ENCODE measurements at places on chromosomes 2 and 18.

DNA sequence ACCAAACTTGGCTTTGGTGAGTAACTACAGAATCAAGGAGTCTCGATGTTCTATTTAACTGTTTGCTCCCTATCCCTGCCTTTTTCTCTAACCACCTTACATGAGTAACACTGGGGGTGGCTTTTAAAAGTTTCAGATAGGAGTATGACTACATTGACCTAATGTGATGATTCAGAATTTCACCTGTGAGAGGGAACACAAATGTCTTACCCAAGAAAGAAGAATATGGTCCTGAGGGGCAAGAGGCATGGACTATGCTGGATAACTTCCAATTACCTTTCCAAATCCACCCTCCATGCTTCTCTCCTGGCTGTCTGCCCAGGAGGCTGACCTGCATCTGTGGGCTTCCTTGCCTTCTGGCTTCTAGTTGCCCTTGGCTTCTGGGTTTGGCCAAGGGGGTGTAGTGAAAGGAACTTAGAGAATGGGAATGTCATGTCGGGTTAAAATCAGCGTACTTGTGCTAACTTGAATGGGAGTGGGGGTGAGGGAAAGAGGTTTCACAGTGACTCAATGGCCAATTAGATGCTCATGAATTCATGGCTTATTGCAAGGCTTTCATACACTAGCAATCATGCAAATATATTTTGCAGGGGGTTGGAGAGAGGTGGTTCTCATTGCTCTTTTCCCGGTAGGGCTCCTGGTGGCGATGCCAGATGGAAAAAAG, 5.3 kb upstream of the IL36G start:
- no peak for DNase-seq

DNA sequence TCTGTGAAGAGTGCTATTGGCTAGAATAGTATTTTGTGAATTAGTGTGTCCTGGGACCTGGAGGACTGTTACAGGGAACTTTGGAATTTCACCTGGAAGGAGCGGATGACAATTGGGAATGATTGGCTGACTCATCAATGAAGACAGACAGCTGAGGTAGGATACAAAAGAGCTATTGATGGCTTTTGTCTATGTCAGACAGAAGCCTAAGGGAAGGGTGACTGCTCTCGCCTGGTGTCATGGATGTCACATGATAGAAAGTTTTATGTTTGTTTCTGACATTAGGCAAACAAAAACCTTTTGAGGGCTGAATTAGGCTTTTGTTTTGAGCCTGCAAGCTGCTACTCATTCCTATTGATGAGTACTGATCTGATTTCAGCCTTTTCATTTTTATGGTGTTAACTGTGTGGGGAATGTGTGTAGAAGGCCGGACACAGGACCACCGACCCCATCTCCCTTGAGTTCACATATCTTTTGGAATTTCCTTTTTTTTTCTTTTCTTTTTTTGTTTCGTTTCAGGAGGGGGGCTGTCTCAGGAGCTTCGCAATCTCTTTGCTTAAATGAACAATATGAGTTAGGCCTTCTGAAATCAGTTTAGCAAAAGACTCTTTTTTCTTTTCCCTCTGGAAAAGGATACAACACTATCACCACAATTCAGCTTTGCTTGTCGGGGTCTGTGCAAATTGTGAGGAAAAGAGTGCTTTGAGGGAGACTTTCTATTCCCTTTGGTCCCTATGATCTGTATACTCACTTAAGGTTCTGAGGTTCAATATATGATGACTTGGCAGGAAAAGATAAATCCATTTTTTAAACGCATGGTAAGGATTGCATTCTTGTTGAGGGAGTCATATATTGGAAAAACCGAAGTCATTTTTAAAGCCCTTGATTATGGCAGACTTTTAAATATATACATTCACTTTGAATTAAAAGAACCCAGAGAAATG, 207.9 kb upstream of the FIGN start:
- no peak for DNase-seq

GRCh38 chr2:6445156-6445555, 420.6 kb downstream of the CMPK2 start:
- no peak for DNase-seq

GRCh38 chr18:41134426-41134825, 820.6 kb upstream of the PIK3C3 start:
- no peak for DNase-seq

DNA sequence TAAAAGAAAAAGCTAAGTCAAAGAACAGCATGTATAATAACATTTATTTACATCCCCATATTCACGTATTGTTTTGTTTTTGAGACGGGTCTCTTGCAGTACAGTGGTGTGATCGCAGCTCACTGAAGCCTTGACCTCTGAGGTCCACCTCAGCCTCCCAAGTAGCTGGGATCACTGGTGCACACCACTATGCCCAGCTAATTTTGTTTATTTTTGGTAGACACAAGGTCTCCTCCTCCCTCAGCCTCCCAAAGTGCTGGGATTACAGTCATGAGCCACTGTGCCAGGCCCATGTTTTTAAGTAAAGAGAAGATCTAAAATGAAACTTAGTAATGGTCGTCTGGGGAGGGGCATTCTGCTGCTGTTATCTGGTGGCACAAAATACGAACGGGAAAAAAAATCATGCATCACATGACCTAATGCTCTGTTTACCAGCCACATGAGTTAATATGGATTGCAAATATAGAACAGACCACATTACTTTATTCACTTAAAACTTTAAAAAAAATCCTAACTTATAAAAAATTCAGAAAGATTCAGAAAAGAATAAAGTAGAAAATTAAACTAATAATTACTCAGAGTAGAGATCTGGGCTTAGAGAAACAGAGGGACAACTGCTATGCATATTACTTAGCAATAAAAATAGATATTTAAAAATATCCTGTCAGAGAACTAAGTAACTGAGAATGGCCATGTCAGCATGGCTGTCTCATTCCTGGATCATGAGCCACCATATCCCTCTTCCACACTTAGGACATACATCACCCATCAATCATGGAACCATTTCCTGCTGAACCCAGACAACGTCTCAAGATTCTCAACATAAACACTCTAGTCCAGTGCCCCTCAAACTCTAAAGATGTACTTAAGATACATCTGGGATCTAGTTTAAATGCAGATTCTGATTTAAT, 7.3 kb downstream of the MMADHC start:
- DNase-seq, result no peak

GRCh38 chr2:63440612-63441011, 147.7 kb downstream of the WDPCP start:
- DNase-seq, result no peak

DNA sequence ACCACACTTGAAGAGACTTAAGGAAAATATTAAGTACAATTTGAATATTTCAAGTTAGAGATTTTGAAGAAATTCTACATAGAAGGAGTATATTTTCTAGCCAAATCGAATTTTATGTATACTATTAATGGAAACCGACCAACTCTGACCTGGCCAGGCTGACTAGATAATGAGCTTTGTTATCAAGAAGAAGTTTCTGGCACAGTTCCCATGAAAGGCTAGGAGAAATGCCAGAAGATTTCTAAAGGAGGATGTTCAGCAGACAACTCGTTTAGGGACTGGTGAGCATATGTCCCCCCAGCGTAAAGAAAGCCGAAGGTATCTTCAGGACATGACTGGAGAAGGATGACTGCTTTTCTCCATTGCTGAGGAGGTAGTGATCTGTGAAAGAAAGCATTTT, 127.3 kb downstream of the DIS3L2 start:
- no peak for DNase-seq

- no peak for DNase-seq
These were observed 116.9 kb downstream of the TPGS2 start for GRCh38 chr18:36711813-36712444.

DNA sequence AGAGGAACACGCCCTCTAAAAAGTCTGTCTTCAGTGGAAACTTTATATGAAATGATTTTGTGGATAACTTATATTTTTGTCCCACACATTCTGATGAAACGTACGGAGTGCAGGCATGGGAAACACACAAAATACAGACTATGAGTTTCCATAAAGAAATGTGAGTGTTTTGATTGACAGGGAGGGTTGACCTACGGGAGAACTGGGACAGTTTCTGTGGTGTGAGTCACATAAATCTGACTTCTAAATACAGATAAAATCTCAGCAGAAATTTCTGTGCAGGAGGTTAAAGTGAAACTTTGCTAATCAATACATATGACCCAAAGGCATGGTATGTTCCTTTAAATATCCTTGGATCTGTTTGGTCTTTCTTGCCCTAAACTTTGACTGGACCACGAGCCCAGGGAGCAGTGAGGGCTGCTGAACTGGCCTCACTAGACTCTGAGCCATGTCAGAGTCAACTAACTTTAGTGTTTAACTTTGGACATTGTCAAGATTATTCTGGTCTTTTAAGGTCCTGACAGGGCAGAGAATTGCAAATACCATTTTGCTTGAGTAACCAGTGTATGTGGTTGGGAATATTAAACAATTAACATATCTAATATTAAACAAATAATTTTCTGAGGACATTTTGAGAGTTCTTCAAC, 206.9 kb upstream of the LYPD1 start:
- DNase-seq, result no peak

DNA sequence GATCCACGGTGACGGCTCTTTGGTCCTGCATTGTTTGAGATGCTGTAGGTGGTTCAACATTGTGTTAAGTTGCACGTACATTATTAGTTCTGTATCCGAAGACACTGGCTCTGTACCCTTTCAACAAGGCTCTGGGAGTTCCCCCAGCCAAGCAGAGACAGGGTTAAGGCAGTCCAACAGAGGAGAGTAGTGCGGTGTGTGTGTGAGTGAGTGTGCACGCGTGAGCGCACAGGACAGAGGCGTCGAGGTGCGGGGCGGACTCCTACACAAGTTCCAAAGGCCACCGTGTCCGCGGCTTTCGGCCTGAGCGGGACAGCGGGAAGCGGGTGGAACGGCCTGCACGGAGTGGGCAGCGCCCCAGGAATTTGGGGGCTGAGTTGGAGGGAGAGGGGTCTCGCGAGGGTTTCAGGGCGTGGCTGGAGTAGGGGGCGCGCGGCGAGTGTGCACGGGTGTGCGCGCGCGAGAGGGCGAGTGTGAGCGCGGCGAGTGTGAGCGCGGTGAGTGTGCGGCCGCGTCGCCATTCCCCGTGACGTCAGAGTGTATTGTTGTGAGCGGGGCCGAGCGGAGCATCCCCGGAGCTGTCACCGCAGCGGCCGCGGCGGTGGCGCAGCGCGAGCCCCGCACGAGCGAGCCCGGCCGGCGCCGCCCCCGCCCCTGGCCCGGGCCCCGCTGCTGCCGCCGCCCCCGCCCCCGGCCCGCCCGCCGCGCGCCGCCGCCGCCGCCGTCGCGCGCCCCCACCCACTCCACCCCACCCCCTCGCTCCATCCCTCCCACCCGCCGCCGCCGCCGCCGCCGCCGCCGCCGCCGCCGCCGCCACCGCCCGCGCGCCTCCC, at the start of gene ASXL3:
ASXL3 (plus strand) TSS at position 535 of the 833 bp plus-strand sequence. CDS start 413 bp downstream, outside the sequence.
- no peak for DNase-seq

DNA sequence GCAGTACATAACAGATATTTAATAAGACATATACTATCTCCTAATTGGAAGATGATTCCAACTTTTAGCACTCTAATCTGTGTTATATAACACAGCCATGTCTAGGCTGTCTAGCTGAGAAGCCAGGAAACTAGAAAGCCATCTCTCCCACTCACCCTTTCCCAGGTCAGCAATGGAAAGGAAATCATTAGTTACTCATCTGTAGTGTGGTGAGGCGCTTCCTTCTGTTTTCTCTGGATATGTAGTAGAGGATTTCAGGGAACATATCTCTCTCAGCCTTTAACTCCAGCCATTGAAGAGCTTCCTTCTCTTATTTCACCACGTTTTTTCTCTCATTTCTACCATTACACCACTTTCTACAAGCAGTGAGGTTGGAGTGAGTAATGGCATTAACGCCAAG, 19.4 kb downstream of the RBBP8 start:
- DNase-seq, result no peak

GRCh38 chr2:21772624-21773023, 648.9 kb downstream of the TDRD15 start:
- DNase-seq, result no peak

DNA sequence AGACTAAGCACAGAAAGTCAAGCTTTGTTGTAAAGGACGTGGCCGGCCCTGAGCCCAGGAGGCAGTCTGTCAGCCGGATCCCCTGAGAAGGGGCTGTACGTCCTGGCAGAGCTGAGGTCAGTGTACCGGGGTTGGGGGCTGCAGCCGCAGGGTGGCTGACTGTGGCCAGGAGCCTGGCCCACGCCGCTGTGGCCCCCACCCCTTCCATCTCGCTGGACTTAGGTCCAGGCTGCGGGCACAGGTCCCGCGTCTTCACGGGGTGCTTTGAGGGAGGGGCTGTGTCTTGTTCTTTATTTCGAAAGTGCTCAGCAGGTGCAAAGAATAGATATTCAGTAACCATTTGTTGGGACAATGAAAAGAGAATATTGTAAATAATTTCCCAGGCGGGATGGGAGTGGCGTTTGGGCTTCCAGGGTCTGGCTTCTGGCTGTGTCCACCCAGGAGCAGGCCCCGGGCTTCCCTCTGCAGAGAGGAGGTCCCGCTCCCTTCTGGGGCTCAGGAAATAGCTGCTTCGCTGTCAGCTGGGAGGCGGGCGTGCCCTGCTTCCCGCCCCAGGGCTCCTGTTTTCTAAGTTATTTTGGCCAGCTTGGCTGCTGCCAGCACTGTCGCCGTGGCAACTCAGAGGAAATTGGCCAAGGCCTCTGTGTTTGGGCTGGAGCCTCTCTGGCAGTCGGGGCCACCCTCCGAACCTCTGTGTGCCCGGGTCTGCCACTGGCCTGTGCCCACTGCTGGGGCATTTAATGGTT, 7.4 kb downstream of the NFATC1 start:
- DNase-seq, result no peak

GRCh38 chr18:13611601-13612195, 114.7 kb downstream of the FAM210A start:
- DNase-seq, result no peak

DNA sequence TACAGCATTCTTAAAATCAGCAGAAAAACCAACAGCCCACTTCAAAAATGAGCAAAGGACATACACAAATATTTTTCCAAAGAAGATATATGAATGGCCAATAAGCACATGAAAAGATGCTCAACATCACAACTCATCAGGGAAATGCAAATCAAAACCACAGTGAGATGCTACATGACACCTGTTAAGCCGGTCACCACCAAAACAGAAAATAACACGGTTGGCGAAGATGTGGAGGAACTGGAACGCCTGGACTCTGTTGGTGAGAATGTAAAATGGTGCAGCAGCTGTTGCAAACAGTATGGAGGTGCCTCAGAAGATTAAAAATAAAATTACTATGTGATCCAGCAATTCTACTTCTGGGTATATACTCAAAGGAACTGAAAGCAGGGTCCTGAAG, 184.8 kb downstream of the INHBB start:
- DNase-seq, result no peak

DNA sequence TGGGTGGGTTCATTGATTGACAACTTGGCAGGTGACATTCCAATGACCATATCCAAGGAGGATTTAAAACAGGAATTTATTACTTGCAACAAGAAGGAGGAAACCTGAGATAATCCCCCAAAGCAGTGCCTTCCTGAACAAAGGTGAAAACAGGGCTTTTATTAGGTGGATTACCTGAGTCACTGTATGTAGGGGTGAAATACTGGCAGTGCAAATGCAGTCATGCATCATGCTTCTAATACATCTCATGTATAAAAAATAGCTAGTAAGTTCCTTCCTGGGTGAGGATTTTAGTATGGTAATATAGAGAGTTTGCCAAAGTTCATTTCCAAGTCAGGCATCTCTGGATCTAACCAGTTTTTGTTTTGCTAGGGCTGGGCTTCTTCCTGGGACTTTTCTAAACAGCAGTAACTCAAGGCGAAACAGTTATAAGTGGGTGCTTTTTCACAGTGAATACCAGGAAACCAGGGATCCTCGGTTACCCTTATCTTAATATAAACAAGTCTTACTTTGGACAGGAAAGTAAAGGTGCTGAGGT, 583.4 kb upstream of the LRRTM1 start:
- DNase-seq, result no peak

GRCh38 chr2:199348871-199349270, 108.9 kb downstream of the SATB2 start:
- no peak for DNase-seq

GRCh38 chr18:3472681-3473544, 22.9 kb downstream of the TGIF1 start:
- peak; percentile 32 for DNase-seq
